SK-MEL-5 (cell line): ENCODE measurements at places on chromosomes 12 and 14. TPM values are rescaled to one million over a fixed set of nuclear protein-coding genes. Genes with fewer than 3 reads are reported as not detected.

Gene CCDC196
- not detected in 2 replicates for total RNA-seq

Gene GPR68
- total RNA-seq, result not detected in 2 replicates

Gene JPH4
- total RNA-seq, result not detected in 2 replicates

Gene FOXG1
- not detected in 2 replicates for total RNA-seq

Gene CAND1
- 83.9 and 84.0 TPM in 2 replicates for total RNA-seq

Gene ACVRL1
- total RNA-seq, result 0.05 TPM in 1 of 2 replicates, not detected in the other

Gene VSX2
- not detected in 2 replicates for total RNA-seq

Gene MYH7
- 0.05 TPM in 1 of 2 replicates, not detected in the other for total RNA-seq

Gene VSIG10
- 28.1 and 32.2 TPM in 2 replicates for total RNA-seq

GRCh38 chr14:74492776-74493342 lies at the start of gene NPC2:
NPC2 (minus strand) TSS chr14:74493305; CDS start chr14:74493274, 31 bp downstream.
- DNase-seq, result no peak

DNA sequence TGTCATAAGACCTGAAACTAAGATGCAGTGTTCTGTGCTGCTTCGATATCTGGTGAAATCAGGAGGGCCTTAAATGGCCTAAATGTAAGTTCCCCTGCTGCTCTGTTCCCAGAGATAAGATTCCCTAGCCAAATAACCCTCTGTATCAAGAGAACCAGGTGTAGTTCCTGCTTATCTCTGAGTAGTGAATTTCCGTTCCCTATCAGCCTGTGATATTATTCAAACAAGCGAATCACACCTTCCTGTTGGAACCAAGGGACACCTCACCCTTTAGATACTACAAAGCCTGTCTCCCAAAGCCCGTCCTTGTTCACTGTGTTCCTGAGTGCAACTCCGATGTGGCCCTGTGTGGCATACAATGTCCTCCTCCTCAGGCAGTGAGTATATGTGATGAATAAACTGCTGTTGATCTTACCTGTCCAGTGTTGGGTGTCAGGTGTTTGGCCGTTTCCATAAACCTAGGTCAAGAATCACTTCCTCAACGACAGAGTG lies 52.2 kb upstream of the COCH start:
- DNase-seq, result no peak

DNA sequence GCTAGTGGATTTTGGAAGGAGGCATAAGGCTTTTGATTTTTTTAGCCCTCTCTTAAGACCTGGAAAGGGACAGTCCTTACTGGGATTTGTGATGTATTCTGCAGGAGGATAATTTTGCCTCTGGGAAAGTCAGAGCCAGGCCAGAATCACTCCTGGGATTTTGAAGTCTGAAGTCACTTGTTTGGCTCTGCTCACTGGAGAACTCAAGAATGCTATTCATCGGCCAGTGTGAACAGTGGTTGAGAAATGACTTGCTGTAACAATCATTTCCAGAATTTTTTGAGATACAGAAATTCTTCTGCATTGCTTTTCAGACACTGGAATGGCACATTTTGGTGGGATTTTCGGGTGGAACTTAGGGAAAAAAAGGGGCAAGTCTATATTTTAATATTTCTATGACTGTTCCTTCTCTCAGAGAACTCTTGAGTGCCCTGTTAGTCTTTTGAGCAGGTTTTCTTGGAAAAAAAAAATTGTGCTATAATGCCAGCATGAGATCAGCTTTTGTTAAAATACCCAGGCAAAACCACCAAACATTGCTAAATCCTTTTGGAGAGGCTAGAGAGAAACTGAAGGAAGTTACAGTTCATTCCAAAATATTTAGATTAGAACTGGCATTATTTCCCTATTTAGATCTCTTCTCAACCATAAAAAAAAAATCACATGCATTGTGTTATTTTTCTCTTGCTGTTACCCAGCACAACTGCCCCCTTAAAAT lies 26.1 kb upstream of the BHLHE41 start:
- DNase-seq, result peak; percentile 40

- no peak for DNase-seq
Measured at GRCh38 chr12:33676866-33677265, 237.2 kb upstream of the SYT10 start.

- no peak for DNase-seq
Measured at GRCh38 chr12:58396239-58396638, 454.9 kb downstream of the ATP23 start.

GRCh38 chr12:130162745-130163460 lies 639 bp downstream of the FZD10 start:
- no peak for DNase-seq

- DNase-seq, result no peak
Measured at GRCh38 chr14:34219661-34220377, 242.2 kb downstream of the SPTSSA start.

DNA sequence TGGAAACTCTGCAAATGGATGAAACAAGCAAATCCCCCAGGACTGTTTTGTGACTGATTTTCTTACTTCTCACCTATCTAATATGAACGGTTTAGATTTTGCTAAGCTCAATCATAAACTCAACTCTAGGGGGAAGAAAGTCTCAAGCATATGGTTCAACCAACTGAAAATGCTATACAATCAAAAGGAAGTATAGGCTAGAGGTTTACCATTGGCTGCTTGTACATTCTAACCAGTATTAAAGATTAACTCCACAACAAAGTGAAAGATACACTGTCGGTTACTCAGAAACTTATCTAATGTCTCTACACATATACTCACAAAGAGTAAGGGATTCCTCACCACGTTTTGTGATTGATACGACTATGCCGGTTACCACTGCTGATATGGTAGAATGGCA lies 281.8 kb upstream of the SOX5 start:
- no peak for DNase-seq

DNA sequence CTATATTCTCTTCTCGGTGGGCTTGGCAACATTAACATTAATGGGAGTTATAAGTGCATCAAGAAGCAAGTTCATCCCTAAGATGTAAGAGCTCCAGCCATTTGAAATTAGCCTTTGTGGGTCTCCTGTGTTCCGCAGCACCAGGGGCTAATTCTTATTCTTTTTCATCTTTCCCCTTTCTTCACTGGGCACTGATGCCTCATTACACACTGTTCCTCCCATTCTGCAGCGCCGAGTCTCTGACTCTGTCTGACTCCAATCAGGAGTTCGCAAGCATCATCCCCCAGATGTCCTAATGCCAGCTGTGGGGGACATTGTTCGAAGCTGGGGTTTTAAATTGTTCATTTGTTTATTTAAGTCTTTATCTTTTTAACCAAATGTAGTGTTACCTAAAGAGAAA lies 341.3 kb downstream of the EGLN3 start:
- no peak for DNase-seq

GRCh38 chr12:96327346-96327745 lies 72.9 kb downstream of the CDK17 start:
- DNase-seq, result no peak

DNA sequence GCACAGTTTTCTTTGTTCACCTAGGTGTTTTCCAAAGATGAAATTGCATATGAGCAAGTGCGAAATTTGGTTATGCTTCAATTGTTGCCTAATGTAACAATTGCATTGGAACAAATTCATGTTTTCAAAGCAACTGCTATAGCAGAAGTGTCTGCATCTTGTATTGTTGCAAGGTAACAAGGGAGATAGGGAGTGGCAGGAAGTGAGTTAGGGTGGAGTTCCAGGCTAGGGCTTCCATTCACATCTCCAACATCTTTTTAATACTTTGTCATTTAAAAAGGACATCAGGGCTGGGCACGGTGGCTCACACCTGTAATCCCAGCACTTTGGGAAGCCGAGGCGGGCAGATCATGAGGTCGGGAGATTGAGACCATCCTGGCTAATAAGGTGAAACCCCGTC lies 312.3 kb upstream of the E2F7 start:
- no peak for DNase-seq

GRCh38 chr12:122835750-122836026 lies 431 bp downstream of the HIP1R start:
- DNase-seq, result no peak

DNA sequence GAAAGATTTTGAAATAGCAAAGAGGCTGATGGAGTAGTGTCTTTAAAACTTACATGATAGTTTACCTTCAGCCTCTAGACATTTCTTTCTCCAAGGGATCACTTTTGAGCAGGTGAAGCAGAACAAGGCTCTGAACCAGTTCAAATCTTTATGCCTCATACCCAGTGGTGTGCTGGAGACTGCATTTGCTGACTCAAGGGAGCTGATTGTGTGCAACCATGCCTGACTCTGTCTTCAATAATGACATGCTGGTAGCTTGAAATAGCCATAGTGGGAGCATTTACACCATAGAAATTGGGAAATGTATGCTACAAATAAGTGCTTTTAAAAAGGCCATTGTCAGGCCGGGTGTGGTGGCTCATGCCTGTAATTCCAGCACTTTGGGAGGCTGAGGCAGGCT lies 482.0 kb downstream of the TMTC2 start:
- DNase-seq, result no peak

DNA sequence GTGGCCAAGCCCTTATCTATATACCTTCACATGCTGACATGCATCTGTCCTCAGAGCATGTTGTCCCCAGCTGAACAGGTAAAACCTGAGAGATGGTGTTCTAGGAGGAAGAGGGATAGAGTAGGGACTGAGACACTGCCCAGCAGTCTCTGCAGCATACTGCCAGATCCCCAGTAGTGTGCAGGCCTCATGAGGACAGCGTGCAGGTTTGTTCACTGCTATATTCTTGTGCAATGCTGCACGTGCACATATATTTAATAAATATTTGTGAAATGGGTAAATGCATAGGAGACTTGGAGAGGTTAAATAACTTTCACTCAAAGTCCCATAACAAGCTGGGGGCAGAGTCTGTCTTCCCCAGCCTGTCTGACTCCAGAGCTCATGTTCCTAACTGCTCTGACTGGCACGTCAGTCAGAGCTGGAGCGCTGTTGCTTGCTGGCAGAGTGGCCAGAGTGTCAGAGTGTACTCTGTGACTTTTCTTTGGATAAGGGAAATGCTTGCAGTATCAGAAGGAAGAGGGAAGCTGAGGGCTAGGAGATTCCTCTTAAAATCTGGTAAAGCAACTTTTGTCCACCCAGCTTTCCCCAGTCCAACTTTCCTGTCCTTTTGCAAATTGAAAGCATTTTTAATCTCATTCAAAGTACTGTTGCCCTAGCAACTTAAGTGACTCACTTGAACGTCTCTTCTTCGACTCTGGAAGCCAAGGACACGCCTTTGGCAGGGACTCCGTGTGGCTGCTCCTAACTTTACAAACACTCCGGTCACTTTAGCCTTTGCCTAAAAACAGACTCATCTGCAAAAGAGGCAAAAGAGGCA lies 14.9 kb upstream of the POLR3B start:
- no peak for DNase-seq

GRCh38 chr14:41606282-41606531 lies 469 bp upstream of the LRFN5 start:
- no peak for DNase-seq

DNA sequence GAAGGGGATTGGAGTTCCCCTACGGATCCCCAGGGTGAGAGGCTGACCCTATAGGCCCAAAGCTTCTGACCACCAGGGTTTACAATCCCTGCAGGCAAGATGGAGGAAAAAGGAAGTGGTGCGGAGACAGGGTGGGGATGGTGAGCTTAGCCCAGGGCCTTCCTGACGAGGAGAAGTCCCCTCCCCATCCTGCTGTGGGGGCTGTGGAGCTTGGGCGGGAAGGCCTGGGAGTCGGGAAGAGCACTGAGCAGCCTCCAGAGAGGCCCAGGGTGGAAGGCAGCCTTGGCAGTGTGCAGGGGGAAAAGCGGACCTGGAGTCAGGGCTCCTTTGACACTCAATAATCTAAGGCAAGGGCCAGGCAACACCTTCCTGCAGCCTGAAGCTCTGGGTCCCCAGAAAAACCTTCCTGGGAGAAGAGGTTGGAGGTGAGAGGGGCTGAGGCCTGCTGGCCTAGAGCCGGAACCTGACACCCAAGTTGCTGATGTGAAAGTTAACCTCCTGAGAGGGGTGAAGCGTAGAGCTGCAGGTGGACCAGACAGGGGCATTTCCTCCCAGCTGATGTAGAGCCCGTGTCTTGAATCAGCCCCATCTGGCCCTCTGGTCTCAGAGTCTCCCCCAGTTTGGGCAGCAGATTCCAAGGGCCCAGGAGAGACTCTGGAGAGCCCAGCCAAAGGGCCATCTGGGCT lies 6.0 kb downstream of the HDAC7 start:
- no peak for DNase-seq

GRCh38 chr12:99213047-99213446 lies 434.5 kb upstream of the GARIN6 start:
- DNase-seq, result no peak

DNA sequence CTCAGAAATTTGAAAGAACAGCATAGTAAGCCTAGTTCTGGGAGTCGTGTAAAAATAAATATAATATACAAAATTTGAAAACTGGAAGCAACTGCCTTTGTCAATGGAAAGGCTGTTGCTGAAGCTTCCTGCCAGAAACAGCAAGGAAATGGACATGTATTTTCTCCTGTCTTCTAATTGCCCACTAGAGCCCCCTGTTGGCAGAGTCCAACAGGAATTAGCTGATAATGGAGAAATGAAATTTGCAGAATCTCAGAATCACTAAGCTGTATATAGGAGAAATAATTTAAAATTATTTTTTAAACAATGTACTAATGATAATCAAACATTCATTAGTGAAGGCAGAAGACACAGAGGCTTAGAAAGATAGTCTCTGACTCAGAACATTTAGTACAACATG lies 414.8 kb downstream of the SLC6A15 start:
- peak; percentile 64 for DNase-seq
